ENCODE measurements at places on chromosomes 2 and 18. TPM values are rescaled to one million over a fixed set of nuclear protein-coding genes. Genes with fewer than 3 reads are reported as not detected.

The WDR35 gene
- 1.3 TPM for polyA plus RNA-seq

The CHAC2 gene
- polyA plus RNA-seq, result 4.1 TPM

The BCL2L11 gene
- polyA plus RNA-seq, result 4.1 TPM

The FAM110C gene
- 31.1 TPM for polyA plus RNA-seq

The AQP12A gene
- polyA plus RNA-seq, result not detected

The ZC3H8 gene
- 5.2 TPM for polyA plus RNA-seq
